ENCODE measurements at places on chromosomes 1 and 21.

DNA sequence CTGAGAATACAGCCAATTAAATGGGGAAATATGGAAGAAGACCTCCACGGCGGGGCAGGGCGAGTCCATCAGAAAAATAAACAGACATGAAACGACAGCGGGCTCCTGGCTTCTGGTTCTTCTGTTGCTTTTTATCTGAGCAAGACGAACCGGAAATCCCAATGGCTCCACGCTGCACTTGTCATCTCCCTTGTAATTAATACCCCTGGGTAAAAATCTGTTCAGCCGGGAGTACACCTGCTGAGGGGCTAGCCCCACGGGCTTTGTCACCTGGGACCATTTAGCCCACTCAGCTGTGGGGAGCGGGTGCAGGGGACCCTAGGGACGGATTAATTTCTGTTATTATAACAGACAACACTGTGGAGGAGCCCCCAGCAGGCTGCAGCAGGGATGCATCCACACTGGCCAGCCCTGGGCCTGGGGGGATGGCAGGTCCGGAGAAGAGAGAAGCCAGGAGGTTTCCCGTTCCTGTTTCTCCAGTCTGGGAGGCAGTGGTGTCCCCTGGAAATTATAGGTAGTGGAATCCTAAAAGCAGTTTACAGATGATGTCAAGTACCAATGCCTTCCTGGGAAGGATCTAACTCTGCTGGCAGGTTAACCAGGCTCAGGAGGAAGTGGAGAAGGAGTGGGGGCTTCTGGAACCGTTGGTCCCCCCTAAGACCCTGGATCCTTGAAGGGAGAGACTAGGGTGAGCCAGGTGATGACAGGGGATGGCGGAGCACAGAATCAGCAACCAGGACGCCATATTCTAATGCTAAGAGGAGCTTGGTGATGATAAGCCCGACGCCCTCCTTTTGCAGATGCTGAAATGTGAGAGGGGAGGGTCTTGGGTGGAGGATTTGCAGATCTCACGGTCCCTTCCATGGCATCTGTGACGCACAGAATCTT lies 566.1 kb downstream of the PTPRU start:
- DNase-seq, result peak; percentile 43

DNA sequence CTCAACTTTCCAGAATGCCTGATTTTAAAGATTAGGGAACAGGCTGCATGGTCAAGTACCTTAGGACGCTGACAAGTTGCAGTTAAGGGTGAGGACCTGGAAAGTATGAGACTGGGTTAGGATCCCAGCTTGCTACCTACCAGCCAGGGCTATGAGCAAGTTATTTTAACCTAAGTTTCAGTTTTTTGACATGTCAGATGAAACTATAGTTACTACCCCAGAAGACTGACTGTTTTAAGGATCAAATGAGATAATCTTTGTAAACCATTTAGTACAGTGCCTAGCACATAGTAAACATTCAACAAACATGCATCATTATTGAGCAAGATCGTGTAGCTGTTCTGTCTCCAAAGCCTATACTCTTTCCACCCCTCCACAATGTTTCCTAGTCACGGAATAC lies 14.4 kb downstream of the THEMIS2 start:
- DNase-seq, result no peak

DNA sequence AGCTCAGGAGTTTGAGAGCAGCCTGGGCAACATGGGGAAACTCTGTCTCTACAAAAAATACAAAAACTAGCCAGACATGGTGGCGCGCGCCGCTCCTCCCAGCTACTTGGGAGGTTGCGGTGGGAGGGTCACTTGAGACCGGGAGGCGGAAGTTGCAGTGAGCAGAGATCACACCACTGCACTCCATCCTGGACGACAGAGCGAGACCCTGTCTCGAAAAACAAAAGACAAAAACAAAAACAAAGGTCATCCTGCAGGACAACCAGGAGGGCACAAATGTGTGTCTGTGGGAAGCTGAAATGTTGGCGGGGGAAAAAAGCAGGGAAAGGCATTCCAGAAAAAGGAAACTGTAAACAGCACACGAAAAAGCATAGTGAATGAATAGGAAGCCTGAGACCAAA lies 104.1 kb upstream of the HNRNPU start:
- DNase-seq, result no peak

DNA sequence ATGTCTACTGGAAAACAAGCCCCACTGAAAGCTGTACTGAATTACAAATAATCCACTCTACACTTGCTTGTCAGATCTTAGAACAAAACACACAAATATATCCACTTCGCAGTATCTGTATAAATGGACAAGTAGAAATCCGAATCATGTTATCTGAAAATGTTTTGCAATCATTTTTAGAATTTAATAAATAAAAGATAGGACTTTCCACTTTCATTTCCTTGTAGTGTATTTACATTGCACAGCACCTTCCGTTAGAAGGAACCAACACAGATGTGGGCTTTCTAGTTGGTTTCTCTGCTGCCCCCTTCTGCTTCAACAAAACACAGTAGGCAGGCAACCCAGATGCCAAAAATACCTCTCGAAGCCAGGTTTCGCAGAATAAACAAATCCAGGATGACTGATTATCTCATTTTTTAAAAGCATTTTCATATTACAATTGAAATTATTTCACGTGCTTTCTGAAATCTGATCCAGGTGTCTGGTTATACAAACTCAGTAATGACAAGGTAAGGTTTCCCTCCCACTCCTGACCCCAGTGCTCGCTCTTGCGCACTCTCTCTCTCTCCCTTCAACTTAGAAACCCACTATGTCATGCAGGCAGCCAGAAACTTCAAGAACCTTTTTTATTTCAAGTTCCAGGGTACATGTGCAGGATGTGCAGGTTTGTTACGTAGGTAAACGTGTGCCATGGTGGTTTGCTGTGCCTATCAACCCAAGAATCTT lies 389.9 kb downstream of the SMYD3 start:
- DNase-seq, result peak; percentile 62

GRCh38 chr1:113298941-113299340 lies 91.4 kb upstream of the MAGI3 start:
- no peak for DNase-seq

Data from BE2C (cell line).